ENCODE measurements at places on chromosomes 7 and 10. TPM values are rescaled to one million over a fixed set of nuclear protein-coding genes. Genes with fewer than 3 reads are reported as not detected.

The GRB10 gene
- 14.2 TPM for total RNA-seq

GRCh38 chr7:66970310-66970709 is 25.1 kb downstream of the SBDS start:
- peak; percentile 37 for ATAC-seq

GRCh38 chr7:156061689-156062255 is 249.5 kb upstream of the SHH start:
- no peak for ATAC-seq

DNA sequence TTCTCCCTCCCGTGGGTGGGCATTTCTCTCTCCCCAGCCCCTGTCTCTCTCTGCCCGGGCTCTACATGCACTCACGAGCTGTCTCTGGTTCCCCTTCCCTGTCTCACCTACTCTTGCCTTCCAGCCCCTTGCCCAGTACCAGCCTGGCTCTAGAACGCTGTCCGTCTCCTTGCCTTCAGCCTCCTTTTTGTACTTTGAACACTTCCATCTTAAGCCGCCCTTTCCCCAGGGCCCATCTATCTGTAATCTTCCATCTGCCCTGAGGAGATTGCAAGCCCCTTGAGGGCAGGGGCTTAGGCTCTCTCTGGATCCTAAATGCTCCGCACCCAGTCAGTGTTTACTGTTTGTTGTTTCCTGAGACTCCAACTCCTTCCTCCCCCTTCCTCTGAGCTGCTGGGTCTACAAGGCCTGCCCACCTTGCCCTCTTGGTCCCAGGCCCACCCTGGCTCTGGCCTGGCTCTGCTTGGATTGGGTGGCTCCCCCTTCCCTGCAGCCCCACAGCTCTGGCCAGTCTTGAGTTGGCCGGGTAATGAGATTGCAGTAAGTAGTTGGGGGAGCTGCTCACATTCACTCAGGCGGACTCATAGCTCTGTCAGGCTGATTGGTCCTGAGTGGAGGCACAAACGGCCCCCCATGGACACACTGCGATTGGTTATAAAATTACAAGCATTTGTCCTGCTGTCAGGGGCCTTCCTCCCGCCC is 28.3 kb downstream of the POLL start:
- ATAC-seq = no peak

DNA sequence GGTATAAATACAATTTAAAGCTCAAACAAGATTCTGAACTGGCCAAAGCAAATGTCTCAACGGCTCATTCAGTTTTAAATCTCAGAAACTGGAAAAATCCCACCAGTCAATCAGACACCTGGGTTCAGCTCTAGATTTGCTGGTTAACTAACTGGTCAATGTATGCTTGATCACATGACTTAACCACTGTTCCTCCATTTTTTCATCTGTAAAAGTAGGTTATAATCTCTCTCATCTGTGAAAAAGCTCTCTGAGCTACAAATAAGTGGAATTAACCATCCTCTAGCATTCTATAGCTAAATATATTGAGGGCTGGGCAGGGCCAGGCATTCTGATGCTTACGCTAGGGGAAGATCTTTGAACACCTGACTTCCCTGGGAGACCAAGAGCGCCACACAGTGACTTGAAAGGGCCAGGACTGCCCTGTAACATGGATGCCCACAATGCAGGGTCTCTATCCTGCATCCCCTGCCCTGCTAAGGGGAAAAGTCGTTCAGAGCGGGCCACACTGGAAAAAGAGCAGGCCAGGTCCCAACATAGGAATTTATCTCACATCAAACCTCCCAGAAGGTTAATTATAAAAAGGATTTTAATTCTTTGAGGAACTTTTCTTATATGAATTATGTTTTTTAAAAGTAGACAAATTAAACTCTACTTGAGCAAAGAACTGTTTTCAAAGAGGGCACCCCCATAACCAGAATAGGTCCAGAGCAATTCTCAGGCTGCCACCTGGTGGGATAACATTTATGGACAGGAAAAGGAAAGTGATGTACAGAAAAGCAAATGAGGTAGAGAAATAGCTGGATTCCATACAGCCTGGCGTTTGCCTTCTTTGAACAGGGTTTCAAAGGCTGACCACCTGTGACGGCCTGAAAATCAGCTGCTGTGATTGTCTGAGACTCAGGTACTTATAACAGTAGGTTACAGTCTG is 1.8 kb downstream of the RP9 start:
- ATAC-seq = peak; percentile 45

The CYP2C19 gene
- total RNA-seq = 1.4 TPM

- no peak for ATAC-seq
Measured at GRCh38 chr7:97271619-97272018, 154.1 kb downstream of the SDHAF3 start.

DNA sequence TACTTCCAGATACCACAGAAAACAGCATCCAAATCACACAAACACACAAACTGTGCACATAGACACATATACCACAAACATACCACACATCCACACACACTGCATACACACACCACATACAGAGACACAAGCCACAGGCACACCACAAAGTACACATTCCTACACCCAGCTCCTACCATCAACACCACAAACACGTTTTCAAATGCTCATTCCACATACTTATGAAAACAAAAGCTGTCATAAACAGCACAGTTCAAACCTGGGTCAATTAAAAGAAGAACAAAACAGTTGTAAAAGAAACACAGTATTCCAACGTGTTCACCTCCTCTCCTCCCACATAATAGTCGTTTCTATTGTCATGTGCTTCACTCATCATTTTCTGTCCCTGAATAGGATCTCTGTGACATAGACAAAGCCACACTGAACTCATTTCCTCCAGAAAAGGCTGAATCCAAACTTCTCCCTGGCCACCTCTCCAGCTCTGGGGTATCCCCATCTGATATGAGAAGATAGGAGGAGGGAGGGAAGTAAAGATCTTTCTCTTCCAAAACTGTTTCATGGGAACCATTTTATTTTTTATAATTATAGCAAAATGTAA is 89.2 kb downstream of the CXCL12 start:
- no peak for ATAC-seq

GRCh38 chr7:139901056-139901795 is 72.2 kb downstream of the TBXAS1 start:
- no peak for ATAC-seq

- no peak for ATAC-seq
Measured at GRCh38 chr7:18243731-18244130, 216.1 kb upstream of the PRPS1L1 start.

DNA sequence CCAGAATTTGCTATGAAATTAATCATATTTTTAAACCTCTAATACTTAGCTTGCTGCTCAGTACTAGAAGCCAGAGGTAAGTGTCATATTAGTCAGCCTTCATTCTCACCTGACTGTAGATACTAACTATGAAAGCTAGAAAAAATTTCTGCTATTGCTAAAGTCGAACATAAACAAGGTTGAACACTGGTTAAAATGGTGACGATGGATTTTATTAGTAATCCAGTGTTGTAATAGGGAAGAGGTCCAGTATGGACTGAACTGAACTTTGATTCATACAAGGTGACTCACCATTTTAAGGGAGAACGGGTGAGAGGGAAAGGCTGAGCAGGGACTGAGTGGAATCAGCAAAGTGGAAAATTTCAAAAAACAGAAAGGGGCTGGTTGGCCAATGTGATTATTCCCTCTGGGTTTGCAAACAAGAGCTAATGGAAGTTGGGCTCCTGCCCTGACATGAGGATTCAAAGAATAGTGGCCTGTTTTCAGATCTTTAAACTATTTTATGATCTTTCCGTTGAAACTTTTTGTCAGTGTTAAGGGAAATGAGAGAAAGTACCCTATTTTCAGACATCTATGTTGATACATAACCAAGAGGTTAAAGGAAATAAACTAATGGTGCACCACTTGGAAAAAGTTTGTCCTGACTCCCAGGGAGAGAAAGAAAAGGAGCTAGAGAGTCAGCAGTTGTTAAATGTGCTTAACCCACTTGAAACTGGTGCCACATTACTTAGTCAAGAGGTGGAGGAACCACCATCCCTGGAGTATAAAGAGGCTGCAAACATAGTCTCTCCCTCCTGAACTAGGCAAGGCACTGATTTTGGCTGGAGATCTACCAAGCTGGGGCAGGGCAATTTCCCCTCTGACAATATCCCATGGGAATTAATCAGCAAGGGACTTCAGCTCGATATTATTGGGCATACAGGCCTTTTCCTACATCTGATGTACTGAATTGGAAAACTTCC is 15.3 kb upstream of the AKR1C1 start:
- ATAC-seq = peak; percentile 93

The DRGX gene
- not detected for total RNA-seq

GRCh38 chr7:75776295-75776971 is 4.4 kb upstream of the CCL26 start:
- ATAC-seq = peak; percentile 60

DNA sequence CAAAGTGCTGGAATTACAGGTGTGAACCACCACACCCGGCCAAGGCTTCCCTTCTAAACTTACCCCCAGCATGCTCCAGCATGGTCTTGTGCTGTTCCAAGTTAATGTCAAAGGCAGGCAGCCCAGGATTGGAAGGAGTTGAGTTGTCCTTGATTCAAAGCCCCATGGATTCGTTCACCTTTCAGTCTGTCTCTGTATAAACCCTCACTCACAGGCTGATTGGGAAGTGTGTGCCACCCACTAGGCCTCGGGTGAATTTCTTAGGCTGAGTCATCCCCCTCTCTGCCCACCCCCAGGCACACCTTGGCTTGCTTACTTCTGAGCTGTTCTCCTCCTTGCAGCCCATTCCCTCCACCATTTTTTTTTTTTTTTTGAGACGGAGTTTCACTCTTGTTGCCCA is 13.3 kb upstream of the PRDX3 start:
- peak; percentile 75 for ATAC-seq

The NOD1 gene
- 6.6 TPM for total RNA-seq

GRCh38 chr10:7533657-7534479 is 123.0 kb upstream of the SFMBT2 start:
- ATAC-seq = no peak

The PRPS1L1 gene
- not detected for total RNA-seq

GRCh38 chr7:4878336-4879335 is 4.9 kb downstream of the RADIL start:
- no peak for ATAC-seq

DNA sequence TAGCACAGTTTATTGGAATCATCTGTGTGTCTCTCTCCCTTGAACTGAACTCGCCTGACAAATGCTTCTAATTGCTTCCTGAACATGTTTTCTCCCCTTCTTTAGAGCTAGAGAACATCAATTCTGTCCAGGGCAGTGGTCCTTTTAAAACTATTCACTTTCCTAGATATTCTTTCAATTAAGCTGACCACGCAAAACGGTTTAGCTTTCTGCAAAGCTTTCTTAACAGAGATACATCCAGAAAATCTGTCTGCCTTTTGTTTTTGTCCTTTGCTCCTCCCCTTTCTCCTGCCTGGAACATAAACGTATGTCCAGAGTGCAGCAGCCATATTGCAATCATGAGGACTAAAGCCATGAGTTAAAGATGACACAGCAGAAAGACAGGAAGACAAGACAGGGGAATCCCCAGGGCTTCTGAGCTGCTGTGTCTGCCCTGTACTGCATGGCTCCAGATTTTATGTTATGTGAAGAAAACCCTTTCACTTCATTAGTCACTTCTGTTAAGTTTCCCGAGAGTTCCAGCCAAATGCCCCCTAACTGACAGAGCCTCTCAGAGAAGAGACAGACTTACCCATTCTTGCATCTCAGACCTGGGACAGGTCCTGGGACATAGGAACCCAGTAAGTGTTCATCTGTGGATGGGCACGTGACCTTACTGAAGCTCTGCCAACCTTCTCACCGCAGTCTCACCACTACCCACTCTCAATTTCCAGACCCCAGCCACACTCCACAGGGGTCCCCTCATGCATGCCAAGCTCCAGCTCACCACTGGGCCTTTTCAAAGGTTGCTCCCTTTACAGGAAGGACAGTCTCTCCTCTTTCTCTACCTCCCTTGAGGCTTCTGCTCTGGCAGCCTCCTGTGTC is 35.0 kb upstream of the CPXM2 start:
- peak; percentile 62 for ATAC-seq

The LRRC27 gene
- total RNA-seq = 3.9 TPM

DNA sequence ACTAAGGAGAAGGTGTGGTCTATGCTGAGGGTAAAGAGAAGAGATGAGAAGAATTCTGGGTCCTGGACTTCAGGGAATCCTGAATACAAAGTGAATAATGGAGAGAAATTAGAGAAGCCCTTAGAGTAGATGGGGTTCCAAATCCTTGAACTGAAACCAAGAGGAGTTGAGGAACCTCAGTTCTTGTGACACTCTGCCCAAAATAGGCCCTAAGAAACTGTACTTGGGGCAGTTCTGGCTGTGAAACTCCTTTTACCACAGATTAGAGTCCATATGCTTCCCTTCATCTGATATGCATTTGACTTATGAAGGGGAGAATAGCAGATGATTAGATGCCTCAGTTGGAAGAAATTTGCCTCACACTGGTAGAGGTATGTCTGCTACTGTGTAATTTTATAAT is 19.0 kb downstream of the TES start:
- ATAC-seq = no peak

GRCh38 chr10:121152033-121152432 is 300.9 kb downstream of the WDR11 start:
- ATAC-seq = no peak

- ATAC-seq = no peak
Measured at GRCh38 chr10:112390125-112390703, 16.3 kb downstream of the ACSL5 start.

- no peak for ATAC-seq
Measured at GRCh38 chr10:6813306-6813705, 233.2 kb upstream of the PRKCQ start.

- peak; percentile 36 for ATAC-seq
Measured at GRCh38 chr10:72186258-72186981, 29.4 kb upstream of the ANAPC16 start.

- ATAC-seq = peak; percentile 42
Measured at GRCh38 chr7:158407581-158408317, 179.9 kb downstream of the PTPRN2 start.

The LHFPL3 gene
- total RNA-seq = not detected

DNA sequence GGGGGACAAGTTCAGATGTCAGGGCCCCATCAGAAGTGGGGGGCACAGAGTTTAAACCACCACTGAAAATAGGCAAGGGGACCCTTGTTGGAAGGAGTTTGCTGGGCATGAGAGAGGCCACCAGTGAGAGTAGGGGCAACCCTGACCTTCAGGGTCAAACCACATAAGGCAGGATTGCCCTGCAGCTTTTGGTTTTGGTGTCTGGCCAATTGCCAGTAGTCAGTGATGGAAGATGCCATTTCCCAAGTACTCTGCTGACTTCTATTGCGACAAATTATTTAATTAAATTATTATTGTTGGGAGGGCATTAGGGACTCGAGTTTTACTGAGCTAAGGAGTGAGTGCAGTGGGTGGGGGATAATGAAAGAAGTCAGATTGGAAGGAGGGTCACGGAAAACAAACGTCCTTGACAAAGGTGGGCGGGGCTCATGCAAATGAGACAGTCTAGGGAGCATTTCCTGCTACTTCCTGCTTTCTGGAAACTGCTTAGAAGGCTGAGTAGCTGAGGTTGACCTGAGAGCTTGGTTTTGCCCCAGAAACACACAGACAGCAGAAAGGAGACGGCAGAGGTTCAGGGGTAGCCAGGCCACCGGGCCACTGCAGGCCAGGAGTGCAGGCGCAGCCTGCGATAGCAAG is 74.2 kb upstream of the ANLN start:
- ATAC-seq = no peak

The LIMK1 gene
- 10.2 TPM for total RNA-seq
